ENCODE measurements at places on chromosomes 4 and X.

DNA sequence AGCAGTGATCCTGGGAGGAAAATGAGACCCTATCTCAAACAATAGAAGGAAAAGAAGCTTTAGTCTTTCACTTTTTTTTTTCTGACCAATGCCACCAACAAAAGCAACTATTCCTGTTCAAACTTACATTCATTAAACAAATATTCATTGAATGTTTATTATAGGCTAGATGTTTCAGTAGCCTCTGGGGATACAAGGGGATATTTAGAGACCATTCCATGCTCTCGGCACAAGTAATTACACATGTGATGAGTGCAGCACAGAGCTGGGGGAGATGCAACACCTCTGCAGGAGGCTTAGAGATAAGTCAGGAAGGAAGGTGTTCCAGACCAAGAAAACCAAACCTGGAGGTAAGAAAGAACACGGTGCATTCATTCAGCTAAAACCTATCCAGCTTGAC lies 68.3 kb downstream of the PALLD start:
- DNase-seq: no peak

GRCh38 chrX:112571388-112571787 lies 108.3 kb downstream of the LHFPL1 start:
- no peak for DNase-seq

DNA sequence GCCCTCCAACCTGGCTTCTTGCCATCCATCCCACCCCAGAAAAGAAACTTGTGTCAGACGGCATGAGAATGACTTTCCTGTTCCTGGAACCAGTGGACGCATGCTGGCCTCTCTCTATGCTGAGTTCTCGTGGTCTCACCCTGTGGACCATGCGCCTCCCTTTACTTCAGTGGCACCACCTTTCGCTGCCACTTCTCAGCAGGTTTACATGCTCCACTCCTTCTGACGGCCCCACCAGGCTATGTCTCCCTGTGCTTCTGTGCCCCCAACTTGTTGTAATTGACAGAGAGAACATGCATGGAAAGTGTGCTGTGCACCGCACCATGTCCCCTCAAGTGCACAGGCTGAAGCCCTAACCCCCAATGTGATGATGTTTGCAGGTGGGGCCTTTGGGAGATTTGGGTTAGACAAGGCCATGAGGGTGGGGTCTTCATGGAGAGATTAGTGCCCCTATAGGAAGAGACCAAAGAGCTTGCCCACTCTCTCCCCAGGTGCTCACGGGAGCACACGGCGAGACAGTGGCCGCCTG lies 3.1 kb upstream of the PPP2R2C start:
- DNase-seq: no peak

GRCh38 chr4:24315056-24315455 lies 269.3 kb downstream of the DHX15 start:
- DNase-seq: no peak

Data from retina (tissue), 1 donor.